CD8-positive, alpha-beta T cell (primary cell): ENCODE measurements at places on chromosomes 2 and 18. TPM values are rescaled to one million over a fixed set of nuclear protein-coding genes. Genes with fewer than 3 reads are reported as not detected.

DNA sequence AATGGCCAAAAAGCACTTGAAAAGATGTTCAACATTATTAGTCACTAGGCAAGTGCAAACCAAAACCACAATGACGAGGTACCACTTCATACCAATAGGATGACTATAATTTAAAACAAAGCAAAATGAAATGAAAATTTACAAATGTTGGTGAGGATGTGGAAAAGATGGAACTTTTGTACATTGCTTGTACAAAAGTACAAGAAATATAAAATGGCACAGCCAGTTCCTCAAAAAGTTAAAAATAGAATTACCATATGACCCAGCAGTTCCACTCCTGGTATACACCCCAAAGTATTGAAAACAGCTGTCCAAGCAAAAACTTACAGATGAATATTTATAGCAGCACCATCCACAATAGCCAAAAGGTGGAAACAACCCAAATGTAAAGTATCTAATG is 107.8 kb upstream of the XPO1 start:
- DNase-seq: no peak

DNA sequence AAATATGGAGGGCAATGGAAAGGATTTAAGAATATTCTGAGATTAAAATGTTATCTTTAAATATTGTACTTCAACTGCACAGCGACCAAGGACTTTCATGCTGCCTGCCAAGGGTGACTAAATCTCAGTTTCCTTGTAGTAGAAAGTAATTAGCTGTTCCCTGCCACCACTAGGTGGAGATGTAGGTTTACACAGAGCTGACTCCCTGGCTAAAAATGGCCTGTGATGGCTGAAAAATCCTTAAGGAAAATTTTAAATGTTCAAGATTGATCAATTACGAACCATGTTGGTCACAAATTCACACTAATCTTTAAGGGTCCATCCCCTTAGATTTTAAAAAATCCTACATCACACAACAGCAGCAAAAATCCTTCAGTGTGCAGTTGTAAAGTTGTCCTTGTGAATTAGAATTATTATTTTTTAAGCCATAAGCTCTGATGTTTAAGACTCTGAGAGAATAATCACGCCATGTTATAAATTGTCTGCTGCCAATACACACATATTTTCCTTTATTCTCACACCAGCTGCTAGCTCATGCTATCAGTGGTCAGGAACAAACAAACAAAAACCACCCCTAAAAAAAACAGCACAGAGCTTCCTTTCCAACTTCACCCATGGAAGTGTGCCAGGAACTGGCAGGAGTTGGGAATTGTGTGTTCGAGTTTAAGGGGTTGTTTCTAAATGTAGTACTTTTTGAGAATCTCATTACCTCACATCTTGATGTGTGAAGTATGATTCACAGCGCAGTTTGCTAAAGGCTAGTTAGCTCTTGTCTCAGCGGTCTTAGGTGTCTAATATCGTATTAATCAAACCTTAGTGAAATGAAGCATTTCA is 399.8 kb downstream of the TMEM182 start:
- DNase-seq: no peak

- no peak for DNase-seq
Observed at GRCh38 chr2:190181123-190181669, 118.7 kb upstream of the MSTN start.

- no peak for DNase-seq
Observed at GRCh38 chr18:76457475-76457874, 37.6 kb downstream of the ZNF516 start.

GRCh38 chr2:18435426-18436037 is 124.9 kb downstream of the RDH14 start:
- DNase-seq: no peak

GRCh38 chr2:67032076-67032475 is 365.1 kb upstream of the ETAA1 start:
- DNase-seq: no peak

GRCh38 chr2:157469726-157470125 is 25.8 kb upstream of the CYTIP start:
- DNase-seq: no peak

- DNase-seq: no peak
Observed at GRCh38 chr18:62420151-62420512, 95.0 kb downstream of the TNFRSF11A start.

GRCh38 chr18:13028869-13029268 is 37.7 kb downstream of the CEP192 start:
- DNase-seq: no peak

FTCDNL1 gene
- total RNA-seq: 0.78 TPM

FRZB gene
- total RNA-seq: not detected
